ENCODE measurements at places on chromosomes 11 and 22.

DNA sequence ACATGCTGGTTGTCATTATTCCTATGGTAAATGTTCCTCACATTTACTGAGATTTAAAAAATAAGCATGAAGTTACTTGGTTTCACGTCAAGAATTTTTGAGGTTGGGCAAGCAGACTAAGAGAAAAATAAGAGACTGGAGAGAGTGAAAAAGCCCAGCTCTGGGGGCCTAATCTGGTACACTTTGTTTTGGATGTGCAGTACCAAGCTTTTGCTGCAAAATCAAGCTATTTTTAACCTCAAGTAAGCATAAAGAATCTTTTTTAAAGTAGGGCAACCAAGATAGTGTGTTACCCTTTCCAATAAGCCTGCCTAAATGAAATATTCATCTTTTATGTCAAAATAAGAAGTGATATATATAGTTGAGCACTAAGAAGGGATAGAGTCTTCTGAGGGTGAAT, 79.4 kb upstream of the ARHGAP20 start:
- DNase-seq: no peak

DNA sequence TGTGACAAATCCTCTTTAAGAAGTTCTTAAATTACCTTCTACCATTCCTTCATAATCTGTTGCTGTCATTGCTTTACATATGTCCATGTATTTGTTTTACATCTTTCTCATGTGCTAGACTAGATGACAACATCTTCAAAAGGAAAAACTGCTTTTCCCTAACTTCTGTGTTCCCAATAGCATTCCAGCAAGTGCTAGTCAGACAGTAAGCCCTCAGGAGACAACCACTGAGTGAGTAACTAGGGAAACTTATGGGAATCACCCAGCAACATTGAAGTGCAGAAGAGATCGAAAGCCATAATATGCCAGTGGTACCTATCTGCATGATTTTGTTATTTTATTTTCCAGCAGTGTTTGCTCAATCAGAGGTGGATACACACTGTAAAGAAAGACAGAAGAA, 889.7 kb upstream of the API5 start:
- DNase-seq: no peak

GRCh38 chr11:10050561-10050960, 243.5 kb downstream of the SBF2 start:
- no peak for DNase-seq

- DNase-seq: no peak
These were observed 119.2 kb downstream of the ARHGAP42 start for GRCh38 chr11:100806296-100806695.

- no peak for DNase-seq
These were observed 40.4 kb upstream of the GRIK4 start for GRCh38 chr11:120471131-120471530.
